ENCODE measurements at places on chromosomes 2 and 18.

DNA sequence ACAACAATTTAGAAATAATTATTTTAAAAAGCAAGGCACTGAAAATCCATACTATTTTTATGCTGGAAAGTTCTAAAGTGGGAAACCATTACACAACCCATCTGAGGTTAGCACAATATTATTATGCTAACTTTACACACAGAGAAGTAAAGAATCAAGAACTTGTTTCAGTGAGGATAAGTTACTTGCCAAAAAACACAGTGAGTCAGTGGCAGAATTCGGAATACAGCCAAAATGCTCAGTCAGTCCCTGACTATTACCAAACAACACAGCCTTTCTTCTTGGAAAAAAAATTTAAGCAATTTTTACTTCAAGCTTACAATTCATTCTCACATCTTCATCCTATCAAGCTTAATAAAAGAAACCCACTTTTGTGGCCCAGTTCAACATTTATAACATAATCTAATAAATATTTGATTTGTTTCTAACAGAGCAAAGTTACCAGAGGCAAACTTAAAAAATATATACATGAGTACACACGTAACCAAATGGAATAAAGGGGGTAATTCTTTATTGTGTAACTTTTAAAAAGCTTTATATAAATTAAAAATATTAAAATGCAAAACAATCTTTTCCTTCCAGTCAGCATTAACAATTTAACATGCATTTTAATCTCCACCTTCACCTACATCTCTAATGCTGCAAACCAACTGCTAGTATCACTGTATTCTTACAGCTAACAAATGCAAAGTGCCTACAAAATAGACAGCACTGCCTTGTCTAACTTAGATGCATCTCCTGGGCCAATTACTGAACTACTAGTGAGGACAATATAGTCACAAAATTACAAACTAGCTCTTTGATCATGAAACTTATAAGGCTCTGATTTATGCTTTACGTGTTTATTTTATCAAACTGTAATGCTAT is 55.2 kb downstream of the CCDC88A start:
- no peak for DNase-seq

DNA sequence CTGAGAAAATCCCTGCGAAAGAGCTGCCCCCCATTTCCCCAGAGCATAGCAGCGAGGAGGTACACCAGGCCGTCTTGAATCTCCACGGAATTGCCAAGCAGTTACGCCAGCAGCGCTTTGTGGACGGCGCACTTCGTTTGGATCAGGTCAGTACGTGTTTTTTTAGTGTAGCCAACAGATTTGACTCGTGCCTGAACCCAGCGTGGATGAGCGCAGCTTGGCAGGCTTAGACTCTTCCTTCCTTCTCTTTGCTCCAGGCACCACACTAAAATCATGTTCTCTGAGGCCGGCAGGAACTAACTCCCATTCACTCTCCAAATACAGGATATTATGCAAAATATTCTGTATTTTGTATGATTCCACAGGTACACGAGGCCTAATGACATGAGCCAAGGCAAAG is 115.3 kb upstream of the ALPP start:
- DNase-seq = no peak

DNA sequence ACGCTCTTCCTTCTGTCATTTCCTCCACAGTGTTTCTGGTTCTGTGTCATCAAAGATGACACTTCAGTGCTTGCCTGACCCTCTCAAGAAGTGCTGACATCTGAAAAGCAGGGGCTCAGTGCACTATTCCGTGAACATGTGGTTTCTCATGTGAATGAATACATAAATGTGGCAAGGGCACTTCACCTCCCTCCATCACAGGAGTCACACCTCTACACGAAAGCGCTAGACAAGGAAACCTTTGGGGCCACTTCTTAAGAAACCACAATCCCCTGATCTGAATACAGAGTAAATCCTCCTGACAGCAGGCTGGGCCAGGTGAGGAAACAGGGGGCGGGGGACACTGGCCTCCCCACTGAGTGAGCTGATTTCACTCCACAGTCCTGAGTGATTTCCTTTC is 145.8 kb upstream of the ACAA2 start:
- DNase-seq = no peak

- DNase-seq = no peak
Observed at GRCh38 chr2:178247250-178247649, 52.9 kb downstream of the OSBPL6 start.

- DNase-seq = no peak
Observed at GRCh38 chr2:233372855-233373254, 18.6 kb downstream of the DGKD start.

DNA sequence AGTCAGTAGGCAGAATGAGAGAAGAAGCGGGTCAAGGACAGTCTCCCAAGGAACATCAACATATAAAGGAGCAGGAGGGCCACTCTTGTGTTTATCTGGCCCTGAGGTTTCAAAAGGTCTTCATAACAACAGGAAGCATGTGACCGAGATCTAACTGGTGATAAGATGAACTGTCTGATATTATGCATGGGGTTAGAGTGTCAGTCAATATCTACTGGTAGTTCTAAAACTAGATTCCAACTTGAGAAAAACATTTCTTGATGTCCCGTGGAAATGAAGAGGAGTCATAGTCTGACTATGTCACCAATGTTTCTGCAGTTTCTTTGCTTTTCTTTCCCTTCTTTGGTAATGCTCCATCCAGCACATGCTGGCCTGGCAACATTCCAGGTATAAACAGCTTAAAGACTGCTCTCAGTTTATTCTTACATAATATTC is 77.5 kb upstream of the ITPRID2 start:
- DNase-seq = no peak
